ENCODE measurements at places on chromosomes 16 and 17.

- DNase-seq: no peak
Observed at GRCh38 chr17:47704736-47705135, 10.8 kb downstream of the TBKBP1 start.

GRCh38 chr16:23351360-23351759, 49.3 kb downstream of the SCNN1B start:
- no peak for DNase-seq

GRCh38 chr17:46742565-46743270, 75.8 kb downstream of the WNT3 start:
- no peak for DNase-seq

- DNase-seq: no peak
Observed at GRCh38 chr16:48386559-48387312, 1.5 kb upstream of the SIAH1 start.

GRCh38 chr16:65372171-65372570, 250.3 kb upstream of the CDH11 start:
- DNase-seq: no peak

- DNase-seq: no peak
Observed at GRCh38 chr17:73068322-73069153, 23.9 kb downstream of the SLC39A11 start.

DNA sequence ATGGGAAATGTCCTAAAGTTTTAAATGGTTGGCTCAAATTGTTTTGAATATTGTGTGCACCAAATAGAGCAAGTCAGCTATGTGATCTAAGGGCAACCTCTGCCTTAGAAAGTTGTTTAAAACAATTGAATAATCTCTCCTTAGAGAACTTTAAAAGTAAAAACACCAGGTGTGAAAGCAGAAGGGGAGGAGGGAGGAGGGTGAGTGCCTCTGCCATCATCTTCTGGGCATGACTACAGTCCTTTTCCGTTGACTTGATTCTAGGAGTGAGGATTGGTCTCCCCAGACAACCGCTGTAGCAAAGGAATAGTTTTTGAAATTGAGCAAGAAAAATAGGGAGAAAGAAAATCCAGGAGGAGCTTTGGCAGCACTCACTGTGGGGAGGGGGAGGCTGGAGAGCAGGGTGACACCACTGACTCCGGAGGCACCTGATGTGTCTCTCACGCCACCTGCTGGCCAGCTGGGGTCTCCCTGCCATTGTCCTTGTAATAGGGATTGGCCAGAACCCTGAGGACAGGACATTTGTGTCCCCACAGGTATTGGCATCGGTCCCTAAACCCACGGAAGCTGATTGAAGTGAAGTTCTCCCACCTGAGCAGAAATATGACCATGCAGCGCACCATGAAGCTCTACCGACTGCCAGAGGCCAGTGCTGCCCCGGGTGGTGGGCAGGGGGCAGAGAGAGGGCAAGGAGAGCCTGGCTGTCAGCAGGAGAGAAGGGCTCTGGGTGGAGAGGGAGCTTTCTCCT, 33.3 kb downstream of the PLCD3 start:
- DNase-seq: peak; percentile 82

DNA sequence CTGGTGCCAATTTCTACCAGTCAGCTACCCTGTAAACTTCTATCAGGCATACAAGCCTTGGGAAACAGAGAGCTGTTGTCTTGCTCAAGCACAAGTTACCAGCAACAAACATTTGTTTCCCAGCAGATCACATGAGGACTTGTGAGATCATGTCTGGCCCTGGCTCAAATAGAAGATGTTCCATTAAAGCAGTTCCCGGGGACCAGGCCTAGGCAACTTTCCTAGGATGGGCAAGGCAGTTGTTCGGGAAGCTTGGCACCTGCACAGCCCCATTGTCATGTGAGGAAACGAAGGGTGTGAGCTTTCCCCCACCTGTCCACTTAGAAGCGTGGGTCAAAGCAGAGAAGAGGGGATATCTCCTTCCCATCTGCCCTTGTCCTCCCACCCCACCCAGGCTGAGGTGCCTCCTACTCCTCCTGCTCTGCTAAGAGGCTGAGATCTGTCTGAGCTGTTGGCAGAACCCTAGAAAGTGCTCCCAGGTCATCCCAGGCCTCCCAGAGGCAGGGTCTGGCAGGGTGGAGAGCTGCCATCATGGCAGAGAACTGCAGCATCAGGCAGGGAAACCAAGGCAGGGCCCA, 11.2 kb upstream of the SLC47A2 start:
- DNase-seq: no peak

- peak; percentile 86 for DNase-seq
Observed at GRCh38 chr17:1087381-1088241, 90.7 kb downstream of the TIMM22 start.

- DNase-seq: no peak
Observed at GRCh38 chr17:45220079-45220478, 1.6 kb upstream of the FMNL1 start.

DNA sequence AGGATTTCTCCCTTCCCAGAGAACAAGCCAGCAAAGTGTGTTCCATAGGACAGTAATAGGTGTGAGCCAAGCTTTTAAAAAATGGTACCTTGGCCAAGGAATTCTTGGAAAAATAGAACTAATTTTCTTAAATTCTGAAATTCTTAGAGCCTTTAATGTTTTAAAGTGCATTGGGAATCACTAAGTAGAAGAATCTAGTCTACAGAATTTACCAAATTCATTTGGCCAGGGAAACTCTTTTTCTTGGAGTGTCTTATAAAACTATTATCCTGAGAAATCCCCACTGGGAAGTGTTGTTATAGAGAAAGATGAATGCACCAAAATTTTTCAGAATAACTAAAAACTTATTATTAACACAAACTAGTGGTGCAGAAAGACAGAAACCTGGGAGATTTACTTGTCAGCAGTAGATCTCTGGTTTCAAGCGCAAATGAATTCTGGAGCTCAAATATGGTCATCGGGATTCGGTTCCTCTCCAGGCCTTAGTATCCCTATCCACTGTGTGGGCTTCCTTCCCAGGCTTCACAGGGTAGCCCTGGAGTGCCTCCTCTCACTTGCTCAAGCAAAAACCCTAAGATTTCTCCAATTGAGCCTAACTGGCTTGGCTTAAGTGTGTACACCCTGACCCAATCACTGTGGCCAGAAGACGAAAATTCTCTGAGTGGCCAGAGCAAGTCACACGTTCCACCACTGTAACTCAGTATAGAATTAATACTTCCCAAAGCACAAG, 217.8 kb downstream of the CHD9NB start:
- DNase-seq: no peak

- DNase-seq: no peak
Observed at GRCh38 chr17:45116434-45117016, 15.8 kb downstream of the PLCD3 start.

- no peak for DNase-seq
Observed at GRCh38 chr17:71760062-71760720, 360.6 kb upstream of the SOX9 start.

DNA sequence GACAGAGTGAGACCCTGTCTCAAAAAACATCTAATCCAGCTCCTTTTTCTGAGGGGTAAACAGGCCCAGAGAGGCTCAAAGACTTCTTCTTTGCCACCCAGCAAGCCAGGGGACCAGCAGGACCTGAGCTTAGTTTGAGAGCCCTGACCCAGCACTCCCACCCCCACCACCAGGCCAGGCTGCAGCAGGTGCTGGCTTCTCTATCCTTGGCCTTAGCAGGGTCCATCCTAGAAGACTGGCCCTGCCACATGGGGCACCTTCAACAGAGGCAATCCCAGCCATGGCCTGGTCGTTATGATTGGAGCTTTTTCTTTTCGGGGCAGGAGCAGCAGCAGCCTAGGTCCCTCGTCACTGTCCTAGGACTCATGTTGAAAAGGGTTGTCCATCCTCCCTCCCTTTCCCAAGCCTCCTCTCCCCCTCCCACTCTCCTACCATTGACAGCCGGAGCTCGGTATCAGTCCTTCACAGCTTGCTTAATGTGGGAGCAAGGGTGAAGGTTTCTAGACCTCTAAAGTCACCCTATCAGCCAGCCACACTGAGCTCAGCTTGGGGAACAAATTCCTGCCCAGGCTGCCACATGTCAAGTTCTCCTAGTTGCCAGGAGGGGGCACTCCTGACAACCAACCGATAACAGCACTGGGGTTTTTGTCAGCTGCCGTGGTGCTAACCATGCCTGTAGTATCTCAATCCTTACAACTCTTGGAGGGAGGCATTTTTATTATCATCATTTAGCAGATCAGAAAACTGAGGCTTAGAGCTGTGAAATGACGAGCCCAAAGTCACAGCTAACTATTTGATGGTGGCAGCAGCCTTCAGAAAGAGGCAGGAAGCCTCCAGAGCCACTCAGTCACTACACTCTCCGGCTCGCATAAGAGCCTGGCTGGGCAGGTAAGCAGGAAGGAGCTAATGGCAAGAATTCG, 11.2 kb downstream of the MRPL27 start:
- peak; percentile 70 for DNase-seq

GRCh38 chr16:50457979-50458491, 89.2 kb upstream of the BRD7 start:
- DNase-seq: no peak

DNA sequence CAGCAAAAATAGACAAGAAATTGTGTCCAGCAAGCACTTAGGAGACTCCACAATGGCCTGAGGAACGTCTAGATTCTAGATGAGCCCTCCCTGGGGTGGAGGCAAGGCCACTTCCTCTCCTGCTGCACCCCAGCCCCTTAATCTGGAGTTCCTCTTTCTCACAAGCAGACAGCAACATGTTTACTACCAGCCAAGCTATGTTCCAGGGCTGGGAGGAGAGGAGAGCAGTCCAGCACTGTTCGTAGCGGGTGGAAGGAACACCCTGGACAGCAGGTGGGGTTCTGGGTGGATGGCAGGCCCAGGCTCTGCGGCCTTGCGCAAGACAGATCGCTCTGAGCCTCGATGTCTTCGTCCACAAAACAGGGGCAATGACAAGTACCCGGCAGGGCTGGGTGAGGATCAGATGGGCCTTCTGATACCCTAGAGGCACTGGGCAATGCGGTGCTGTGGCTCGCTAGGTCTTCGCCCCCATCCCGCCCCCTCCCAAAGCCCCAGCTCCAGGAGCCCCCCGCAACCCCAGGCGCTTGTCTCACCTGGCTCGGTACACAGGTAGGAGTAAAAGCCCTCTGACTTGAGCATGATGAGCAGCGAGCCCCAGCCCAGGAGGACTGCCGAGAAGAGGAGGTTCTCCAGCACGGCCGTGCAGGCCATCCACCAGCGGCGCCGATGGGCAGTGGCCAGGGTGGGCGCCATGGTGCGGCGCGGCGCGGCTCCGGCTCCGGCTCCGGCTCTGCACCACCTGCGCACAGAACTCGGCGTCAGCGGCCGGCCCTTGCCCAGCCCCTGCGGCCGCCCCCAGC, 1.3 kb downstream of the SLC43A2 start:
- DNase-seq: no peak

GRCh38 chr17:68291836-68292688, 767 bp downstream of the ARSG start:
- peak; percentile 83 for DNase-seq

DNA sequence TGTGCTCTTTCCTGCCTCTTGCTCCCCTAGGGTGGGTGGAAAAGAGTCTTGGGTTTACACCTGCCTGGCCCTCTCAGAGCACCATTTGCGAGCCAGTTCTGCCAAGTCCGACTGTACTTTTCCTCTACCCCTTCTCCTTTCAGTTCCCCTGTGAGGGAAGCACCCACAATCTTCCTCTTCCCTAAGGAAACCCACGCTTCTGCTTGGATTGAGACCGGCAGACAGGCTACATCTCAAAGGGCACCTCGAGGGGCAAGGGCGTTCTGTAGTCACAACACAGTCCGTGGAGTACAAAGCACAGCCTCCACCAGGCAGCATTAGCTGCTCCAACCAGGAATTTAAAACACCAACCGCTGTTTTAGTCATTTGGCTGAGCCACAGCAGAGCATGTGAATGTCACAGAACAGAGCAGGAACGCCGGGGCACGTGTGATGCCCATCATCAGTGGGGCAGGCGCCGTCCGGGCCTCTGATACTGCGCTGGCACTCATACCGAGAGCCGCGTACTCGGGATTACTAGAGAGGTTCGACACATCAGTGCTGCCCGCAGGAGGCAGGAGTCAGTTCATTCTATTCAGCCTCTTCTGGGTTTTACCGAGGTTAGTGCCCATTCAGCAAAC, 13.7 kb upstream of the MNT start:
- DNase-seq: no peak

DNA sequence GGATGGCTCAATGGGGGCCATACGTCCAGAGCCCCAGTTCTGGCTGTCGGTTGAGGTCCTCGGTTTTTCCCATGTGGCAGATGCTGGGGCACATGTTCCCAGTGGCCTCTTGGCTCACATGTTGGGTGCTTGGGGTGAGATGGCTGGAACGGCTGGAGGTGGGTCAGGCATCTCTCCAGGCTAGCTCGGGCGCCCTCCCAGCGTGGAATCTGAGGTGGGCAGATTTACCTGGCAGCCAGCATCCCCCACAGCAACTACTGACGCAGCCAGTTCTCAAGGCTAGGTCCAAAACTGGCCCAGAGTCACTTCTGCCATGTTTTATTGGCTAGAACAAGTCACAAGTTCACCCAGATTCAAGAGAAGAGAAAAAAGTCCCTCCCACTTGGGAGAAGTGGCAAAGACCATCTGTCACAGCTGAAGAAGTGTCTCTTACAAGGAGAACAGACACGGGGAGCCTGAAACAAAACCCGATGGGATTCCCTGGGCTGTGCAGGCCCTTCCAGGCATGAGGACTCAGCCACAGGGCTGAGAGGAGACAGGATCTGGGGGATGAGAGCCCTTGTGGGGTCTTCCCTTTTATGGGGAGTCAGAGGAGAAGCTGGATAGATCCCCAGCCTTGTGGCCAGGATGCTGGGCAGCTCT, 15.2 kb downstream of the ACE start:
- DNase-seq: no peak

GRCh38 chr17:1995907-1996799, 29.0 kb downstream of the RTN4RL1 start:
- no peak for DNase-seq

DNA sequence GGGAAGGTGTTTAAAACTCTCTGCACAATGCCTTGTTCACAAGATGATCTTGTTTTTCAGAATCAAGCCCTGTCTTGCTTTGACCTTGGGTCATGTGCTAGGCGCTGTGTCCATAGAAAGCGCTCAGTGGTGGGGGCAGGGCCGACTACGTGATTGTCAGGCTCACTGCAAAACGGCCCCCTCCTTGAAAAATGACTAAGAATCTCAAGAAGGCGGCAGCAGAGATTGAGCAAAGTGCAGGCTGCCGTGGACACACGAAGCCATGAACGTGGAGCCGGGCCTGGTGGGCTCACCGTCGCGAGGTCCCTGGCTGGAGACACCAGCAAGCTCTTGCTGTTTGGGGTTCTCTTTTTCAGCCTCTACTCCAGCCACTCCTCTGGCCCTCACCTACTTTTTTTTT, 10.2 kb downstream of the ATP2C2 start:
- no peak for DNase-seq

GRCh38 chr17:4497101-4497824, 1.4 kb upstream of the SPNS2 start:
- DNase-seq: no peak

- no peak for DNase-seq
Observed at GRCh38 chr17:61337290-61337689, 62.4 kb upstream of the TBX2 start.

Measured in NCI-H2081 (cell line).